NCI-H1417 treated with DMSO at 0.1 percent for 48 hours (cell line): ENCODE measurements at places on chromosomes 13 and 19.
A peak's percentile ranks its signal among the peaks of the same experiment; 100 is the strongest.

- DNase-seq: peak; percentile 61
These were observed 8.0 kb downstream of the NANOS3 start for GRCh38 chr19:13884726-13885591.

DNA sequence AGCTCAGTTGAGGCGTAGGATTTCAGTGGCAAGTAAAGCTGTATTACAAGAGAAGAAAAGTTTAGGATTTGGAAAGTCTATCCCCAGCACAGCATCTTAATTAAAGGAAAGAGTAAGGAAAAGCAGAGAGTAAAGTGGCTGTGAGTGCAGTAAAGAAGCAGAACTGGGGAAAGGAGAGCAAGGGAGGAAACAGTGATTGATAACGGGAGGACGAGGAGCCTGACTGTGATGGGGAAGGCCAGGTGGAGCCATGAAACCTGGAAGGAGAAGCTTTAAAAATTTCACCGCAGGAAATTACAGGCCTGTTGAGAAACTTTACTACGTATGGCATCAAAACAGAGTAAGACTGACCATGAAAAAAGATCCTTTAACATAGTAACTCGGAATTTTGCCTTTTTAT lies 175.6 kb downstream of the SHISA2 start:
- DNase-seq: no peak

DNA sequence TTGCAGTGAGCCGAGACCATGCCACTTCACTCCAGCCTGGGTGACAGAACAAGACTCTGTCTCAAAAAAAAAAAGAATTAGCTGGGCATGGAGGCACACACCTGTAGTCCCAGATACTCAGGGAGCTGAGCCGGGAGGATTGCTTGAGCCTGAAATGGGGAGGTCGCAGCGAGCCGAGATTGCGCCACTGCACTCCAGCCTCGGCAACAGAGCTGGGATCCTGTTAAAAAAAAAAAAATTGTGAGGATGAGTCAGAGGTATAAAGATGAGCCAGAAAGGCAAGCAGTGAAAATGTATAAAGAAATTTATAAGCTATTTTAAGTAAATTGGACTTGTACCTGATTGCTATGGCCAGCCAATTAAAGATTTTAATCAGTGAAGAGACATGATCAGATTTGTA lies 21.1 kb downstream of the KBTBD6 start:
- no peak for DNase-seq

DNA sequence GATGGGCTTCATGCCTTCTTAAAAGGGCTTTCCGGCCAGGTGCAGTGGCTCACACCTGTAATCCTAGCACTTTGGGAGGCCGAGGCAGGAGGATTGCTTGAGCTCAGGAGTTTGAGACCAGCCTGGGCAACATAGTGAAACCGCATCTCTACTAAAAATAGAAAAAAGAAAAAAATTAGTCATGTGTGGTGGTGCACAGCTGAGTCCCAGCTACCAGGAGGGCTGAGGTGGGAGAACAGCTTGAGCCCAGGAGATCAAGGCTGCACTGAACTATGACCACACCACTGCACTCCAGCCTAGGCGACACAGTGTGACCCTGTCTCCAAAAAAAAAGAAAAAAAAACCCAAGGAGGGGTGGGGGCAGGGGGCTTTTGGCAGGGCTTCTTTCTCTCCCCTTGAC lies 7.2 kb downstream of the CARS2 start:
- no peak for DNase-seq

DNA sequence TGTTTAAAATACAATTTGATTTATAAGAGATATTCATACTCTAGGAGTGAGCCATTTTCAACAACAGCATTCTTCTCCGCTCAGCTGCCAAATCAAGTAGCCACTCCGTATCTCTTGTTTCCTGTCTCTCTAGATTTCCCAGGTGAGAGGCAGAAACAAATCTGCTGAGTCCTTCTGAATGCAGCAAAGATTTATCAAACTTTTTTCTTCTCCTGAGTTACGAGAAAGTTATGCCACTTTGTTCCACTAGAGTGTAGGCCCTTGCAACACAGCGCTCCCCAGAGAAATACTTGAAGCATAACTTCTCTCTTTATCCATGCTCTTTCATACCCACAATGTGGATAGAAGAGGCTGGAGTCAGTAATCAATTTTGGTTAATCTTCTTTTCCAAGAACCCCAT lies 1960.8 kb downstream of the OLFM4 start:
- DNase-seq: no peak

DNA sequence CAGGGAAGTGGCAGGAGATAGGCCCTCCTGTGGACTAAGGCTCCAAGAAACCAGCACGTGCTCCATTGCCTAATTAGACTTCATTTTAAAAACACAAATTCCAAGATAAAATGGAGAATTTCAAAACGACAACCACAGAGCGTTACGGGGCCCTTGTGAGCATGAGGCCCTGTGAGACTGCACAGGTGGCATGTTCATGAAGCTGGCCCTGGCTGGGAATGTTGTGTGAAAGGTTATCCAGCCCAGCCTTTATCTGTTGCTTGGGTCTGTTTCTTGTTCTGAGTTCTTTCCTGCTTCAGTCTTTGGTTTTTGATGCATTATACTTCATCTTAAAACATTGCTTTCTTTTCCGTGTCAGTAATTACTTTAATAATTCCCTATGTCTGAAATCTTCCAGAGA lies 99.0 kb downstream of the LACC1 start:
- no peak for DNase-seq

GRCh38 chr19:49920624-49921363 lies 8.2 kb upstream of the ATF5 start:
- peak; percentile 9 for DNase-seq

- DNase-seq: no peak
These were observed 140.7 kb upstream of the KLF12 start for GRCh38 chr13:74274916-74275315.

- DNase-seq: no peak
These were observed 27.5 kb downstream of the TINCR start for GRCh38 chr19:5540208-5540607.

DNA sequence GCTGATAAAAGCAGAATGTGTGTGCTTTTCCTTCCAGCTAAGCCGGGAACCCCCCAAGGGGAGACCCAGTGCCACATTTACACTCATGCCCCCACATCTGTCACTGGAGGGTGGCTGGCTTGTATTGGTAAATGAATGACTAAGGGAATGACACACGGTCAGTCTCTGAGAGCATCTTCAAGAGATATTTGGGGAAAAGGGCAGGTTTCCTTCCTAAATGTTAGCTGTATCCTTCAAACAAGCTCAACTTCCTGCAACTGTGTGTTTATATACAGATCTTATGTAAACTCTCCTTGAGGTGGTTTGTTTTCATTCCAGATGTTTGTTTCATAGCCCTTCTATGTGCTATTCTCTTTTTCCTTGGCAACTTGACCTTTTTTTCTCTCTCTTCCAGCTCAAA lies 192.6 kb downstream of the COL4A1 start:
- DNase-seq: no peak

- DNase-seq: peak; percentile 36
These were observed at the start of gene ZNF844 for GRCh38 chr19:12064590-12065538. ZNF844 (plus strand) TSS chr19:12064731; CDS start chr19:12064874, 143 bp downstream.

DNA sequence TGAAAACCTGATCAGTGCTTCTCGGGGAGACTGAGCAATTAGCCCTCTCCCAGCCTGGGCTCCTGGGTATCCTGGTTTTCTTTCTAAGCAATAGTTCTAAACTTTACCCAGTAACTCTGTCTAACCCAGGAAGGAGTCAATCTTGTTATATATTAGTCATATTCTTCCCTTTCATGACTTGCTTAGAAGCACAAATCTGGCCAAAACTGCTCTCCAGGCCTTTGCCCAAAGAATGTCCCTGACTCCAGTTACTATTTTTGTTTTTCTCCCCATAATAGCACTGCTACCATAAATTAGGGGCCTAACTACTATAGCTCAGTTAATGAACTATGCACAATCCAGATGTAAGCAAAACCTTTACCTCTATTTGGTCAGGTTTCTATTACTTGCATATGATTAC lies 355.8 kb upstream of the HTR2A start:
- no peak for DNase-seq

DNA sequence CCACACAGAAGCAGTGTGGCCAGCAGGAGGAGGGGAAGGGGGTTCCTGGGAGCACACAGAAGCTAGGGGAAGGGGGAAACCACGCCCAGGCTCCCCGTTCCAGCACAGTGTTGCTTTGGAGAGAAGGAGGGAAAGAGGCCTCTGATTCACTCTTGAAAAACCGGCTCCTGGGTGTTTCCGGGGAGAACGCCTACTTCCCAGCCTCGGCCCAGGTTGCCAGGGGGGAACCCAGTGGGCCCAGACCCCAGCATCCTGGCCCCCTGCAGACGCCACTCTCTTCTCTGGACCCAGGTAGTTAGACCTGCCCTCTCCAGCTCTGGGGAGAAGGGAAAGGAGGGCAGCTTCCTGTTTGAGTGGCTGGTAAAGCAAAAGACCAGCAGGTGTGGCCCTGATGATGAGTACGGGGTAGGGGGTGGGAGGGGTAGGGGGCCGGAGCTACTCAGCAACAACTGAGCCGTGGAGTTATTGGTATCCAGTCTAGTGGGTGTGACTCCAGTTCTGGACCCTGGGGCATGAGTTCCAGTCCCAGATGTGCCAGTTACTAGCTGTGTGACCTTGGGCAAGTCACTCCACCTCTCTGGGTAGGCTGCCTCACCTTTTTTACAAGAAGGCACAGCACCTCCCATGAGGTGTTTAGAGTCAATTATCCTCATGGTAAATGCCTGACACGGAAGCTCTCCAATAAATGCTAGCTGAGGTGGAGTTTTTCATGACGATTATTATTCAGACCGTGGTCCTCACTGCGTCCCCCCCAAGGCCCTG lies 836 bp downstream of the GIPC1 start:
- DNase-seq: no peak

- DNase-seq: no peak
These were observed 12.2 kb upstream of the TIMM44 start for GRCh38 chr19:7955696-7956095.

- DNase-seq: peak; percentile 79
These were observed at the start of gene SCGB2B2 for GRCh38 chr19:34676697-34677385. SCGB2B2 (minus strand) TSS chr19:34677159; CDS start chr19:34594563, 82,596 bp downstream.

GRCh38 chr19:33427801-33428626 lies 54.5 kb downstream of the CEBPG start:
- DNase-seq: no peak

DNA sequence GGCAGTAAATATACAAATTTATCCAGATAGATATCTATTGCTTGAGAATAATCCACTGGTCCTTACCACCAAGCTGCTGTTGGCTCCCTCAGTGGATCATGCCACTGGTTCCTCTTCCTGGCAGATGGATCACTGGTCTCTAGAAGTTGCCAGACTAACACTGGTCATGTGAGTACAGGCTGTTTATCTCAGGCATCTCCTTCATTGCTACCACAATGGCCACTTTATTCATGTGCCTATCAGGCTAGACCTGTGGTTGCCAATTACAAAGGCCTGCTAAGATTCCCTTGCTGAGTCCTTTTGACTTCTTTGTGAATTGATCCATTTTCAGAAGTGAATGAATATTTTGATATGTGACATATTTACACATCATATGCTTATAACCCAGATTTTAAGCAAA lies 1659.5 kb upstream of the PCDH20 start:
- DNase-seq: no peak

DNA sequence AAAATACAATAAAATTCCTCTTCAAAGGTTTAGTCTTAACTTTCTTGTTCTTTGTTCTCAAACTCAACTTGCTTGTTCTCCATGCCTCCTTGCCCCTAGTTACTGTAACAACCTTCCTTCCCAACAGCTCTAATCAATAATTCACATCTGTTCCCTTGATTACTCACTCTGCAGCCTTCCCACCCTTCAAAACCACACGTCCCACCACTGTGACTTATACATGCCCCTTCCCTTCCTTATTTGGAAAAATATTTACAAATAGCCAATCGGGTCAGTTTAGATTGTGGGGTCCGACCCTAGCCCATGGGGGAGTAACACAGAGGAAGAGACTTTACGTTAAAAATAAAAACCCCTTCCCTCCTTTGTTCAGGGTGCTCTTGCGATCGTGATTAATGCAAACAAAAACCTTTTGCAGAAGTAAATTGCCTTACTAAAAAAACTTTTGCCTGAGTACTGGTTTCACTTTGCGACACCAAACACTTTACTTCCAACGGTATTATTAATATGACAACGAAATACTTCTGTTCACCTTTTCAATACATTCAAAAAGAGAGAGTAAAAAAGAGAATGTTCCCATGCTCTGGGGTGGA lies 512 bp upstream of the ZNF93 start:
- no peak for DNase-seq

- no peak for DNase-seq
These were observed 13.1 kb upstream of the PLAUR start for GRCh38 chr19:43682824-43683661.

- DNase-seq: no peak
These were observed 4.0 kb upstream of the SIGLEC10 start for GRCh38 chr19:51421229-51422052.

DNA sequence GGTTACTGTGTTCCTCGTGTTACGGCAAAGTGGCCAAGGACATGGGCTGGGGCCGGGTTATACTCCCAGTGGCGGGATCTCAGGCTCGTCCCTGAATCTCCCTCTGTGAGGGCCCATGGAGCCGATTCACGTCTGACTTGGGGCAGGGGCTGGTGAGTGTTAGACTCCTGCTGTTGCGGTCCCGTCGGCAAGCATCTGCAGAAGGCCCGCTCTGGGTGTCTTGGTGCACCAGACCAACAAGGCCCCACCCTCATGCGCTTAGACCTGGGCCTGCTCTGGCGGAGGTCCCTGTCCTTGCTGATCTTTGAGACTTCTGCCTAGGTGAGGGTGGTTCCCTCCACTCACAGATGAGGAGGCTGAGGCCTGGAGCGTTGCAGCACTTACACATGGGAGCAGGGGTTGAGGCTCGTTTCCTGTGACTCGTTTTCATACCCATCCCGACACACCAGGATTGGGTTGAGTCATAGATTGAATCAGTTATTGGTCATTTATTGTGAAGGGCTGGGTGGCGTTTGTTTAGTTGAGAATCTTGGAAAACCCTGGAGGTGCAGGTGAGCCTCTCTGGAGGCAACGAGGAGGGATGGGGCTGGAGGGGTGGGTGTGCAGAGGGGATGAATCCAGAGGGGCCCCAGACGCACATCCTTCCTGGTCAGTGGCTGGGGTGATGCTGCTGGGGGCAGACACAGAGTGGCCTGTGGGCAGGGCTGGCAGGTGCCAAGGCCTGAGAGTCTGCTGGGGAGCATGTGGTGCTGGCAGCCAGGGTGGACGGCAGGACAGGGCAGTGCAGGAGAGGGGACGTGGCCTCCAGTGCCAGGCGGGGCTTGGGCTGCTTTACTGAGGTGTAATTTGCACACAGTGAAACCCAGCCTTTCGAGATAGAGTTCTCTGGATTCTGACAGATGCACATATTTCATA lies 4.6 kb downstream of the EPN1 start:
- no peak for DNase-seq
